ENCODE measurements at places on chromosomes 6 and 20.

DNA sequence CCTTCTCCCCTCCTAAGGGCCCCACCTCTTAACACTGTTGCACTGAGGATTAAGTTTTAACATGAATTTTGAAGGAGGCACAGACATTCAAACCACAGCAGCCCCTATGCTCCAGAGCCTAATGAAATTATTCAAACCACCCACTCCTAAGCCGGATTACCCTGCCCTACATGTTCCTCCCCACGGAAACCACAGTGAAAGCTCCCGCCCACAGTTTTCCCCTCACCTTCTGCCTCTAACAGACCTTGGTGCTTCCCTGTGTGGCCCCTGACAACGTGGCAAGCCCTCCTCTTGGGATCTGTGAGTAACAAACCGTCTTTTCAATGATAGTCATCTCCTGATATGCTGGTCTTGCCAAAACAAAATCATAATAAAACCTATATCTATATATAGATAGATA lies 74.8 kb downstream of the RIN2 start:
- no peak for DNase-seq

DNA sequence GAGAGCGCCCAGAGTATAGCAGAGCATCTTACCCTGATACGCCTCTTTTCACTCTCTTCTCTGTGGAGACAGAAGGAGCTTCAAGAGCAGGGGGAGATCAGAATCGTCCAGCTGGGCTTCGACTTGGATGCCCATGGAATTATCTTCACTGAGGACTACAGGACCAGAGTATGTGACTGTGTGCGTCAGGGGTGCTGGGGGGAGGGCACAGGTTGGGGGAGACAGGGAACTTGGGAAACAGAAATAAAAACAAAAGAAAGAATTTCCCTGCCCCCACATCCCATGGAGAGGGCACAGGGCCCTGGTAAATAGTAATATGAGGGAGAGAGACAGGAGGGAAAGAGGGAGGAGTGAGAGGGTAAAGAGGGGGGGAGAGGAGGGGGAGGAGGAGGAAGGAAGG lies 3.0 kb upstream of the C4A start:
- DNase-seq, result no peak

DNA sequence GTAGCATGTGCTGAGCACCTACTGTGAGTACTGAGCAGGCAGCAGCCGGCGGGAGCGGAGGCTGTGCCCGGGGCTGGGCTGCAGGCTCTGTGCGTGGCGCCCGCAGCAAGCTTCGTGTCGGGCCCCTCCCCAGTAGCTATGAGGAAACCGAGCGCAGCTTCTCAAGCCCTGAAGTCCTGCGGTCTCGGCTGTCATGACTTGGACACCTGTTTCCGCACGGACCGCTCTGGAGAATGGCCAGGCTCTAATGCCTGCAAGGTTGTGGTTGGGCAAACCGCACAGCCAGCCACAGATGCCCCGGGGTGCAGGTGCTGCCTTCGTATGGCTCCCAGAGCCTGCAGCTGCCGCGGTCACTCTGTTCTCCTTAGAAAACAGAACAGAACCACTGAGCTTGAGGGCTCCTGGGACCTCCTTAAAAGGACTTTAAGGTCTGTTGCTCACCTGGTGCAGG lies 33.7 kb downstream of the PYGB start:
- no peak for DNase-seq

DNA sequence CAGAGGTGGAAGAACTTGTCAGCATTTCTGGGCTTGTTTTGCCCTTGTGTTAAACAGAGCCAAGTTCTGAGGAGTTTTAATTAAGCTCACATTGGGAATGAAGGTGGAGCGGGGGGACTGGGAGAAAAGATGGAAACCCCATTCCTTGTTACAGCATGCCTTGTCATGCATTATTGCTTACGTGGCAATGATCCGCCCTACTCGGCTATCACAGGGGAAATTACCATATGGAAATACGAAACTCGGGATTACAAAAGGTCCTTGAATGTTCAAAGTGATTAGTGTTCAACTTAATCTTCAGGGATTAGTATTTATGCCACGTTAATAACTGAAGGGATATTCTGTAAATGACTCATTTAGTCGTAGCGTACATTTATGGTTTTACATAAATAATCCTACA lies 86.4 kb downstream of the MAP3K7 start:
- DNase-seq, result no peak

DNA sequence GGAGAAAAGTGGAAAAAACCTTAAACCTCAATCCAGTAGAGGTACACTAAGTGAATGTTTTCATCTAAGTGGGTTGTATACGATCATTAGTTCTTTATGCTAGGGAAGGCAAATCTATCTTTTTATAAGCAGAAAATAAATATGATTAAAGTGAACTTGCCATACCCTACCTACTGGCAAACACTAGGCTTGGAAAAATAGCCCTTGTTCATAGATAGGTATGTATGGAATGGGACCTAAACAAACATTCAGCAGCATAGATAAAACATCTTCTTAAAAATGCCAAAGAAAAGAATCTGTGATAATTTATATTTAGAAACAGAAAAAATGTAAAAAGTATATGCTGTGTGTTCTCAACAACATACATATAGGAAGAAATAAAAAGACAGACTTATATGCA lies 18.8 kb downstream of the REV3L start:
- no peak for DNase-seq

GRCh38 chr6:85416766-85417165 lies 33.1 kb upstream of the NT5E start:
- no peak for DNase-seq

DNA sequence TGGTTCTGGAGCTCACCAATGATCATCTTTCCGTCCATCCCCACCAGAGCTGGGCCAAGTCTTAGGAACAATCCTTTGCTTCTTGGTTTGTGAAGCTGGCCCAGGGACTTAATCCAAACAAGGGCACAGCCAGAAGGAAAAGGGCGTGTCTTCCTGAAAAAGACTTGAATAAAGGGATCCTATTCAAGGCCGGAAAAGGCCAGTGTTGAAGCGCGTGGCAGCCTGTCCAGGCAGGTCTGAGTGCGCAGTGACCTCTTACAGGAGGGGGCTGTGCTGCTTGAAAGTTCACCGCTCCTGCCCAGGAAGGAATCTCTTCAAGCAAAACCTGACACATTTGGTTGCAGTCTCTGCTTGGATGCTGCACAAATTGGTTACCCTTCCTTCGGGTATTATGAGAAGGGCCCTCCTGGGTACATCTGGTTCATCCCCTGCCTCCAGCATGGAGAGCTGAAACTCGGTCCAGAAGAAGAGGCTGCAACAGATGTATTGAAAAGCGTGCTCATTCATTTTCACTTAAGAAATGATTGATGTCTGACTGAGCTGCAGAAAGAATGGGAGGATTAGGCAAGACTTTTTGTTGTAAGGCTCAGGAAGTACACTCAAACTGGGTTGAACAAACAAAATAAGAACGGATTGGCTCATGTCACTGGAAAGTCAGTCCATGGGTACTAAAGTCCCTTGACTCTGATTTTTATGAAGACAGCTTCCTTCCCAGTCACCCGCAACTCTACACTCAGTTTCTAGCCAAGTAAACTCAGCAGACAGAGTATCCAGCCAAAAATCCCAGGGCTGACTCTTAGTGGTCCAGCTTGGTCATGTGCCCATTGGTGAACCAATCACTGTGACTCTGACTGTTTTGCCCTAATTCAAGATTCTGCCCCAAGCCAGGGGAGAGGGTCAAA lies 136.3 kb downstream of the TFAP2C start:
- peak; percentile 20 for DNase-seq

- DNase-seq, result no peak
These were observed 12.1 kb upstream of the NFATC2 start for GRCh38 chr20:51554538-51555165.

- no peak for DNase-seq
These were observed 12.8 kb downstream of the MYLK4 start for GRCh38 chr6:2737885-2738284.

DNA sequence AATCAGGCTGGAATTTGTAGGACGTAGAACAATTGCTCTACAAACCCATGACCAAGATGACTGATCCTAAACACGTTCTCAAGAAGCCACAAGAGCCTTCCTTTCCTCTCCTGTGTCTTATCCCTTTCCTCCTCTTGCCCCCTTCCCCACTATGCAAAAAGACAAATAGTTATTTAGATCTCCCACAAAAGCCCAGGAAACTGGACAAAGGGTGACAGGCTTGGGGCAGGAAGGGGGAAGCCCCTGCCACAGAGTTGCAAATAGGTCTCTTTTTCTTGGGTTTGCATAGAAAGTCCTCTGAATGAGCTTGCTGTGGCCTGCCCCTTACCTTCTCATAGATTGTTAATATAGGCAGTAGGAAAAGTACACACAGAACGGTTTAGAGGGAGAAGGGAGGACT lies 377.1 kb upstream of the BTBD3 start:
- no peak for DNase-seq

GRCh38 chr6:122128445-122128844 lies 271.0 kb upstream of the HSF2 start:
- no peak for DNase-seq

GRCh38 chr20:58900397-58900796 lies 47.9 kb downstream of the GNAS start:
- DNase-seq, result no peak

DNA sequence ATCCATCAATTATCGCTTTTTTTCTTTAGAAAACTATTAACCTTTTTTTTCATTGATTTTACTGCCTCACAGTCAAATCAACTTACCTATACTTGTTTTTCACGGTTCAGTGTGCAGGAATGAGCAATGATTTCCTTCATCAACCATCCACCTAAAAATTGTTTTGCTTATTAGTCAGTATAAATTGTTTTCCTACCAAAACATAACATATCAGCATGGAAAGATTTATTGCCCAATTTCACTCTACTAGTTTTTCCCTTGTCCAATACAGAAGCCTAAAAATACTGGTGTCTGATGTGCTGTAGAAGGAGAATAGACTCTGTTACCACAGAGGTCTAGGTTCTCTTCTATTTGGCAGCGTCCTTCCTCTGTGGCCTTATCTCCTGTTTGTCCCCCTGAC lies 558.2 kb upstream of the CITED2 start:
- no peak for DNase-seq

DNA sequence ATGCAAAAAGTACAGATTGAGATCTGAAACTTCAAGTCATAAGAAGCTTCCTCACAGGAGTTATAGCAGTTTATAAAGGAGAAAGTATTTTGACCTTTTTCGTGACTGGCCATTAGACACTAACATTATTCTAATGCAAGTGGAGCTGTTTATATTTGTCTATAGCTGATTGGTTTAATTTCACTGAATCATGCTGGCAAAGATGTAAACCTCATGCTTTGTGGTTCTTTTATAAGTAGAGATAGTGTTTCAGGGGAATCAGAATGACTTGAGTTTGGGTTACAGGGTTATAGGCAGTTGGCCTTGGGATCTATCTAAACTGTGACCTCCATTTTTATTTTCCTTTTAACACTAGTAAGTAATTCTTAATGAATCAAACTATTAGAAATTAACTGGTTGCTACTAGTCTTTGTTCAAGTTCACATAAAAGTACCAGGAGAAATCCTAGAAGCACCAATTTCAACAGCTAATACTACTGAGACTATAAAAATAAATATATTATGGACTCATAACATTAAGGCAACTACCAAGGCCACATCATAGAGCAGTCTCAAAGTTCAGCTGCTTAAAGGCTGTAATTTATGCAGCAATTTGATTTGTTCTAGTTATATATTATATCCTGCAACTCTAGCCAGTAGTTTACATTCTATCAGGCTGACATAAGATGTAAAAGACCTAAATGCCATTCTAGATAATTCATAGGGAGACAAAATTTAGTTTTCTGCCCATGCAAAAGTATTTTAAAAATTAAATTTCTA lies 94.0 kb downstream of the RNGTT start:
- DNase-seq, result no peak

DNA sequence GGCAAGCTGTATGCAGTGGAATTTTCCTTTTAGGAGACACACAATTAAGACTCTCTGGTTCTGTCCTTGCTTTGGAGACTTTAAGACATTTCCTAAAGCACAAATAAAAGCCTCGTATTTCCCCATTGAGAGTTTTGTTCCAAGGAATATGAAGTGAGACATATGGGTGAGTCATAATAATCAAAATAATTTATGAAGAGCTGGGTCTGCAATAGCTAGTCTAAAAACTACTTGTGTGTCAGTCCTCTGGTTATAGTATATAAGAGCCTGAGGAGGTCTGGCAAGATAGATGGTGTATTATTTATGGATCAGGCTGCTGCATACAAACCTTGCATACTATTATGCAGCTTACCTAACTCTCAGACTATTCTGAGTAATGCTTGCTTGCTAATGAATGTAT lies 142.6 kb downstream of the ADGRG6 start:
- DNase-seq, result no peak

DNA sequence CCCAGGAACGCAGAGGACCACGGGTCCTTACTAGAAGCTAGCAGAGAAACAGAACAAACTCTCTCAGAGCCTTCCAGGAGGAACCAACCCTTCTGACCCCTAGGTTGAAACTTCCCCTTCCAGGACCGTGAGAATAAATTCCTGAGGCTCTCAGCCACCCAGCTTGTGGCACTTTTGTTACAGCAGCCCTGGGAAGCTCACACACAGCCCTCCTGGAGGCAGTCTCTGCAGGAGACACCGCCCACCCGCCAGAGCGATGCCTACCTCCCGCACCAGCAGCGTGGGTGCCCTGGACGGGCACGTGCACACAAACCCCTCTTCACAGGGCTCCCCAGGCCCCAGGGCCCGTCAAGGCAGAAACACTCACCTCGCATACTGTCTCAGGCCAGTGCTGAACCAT lies 4.2 kb downstream of the RNASET2 start:
- no peak for DNase-seq

DNA sequence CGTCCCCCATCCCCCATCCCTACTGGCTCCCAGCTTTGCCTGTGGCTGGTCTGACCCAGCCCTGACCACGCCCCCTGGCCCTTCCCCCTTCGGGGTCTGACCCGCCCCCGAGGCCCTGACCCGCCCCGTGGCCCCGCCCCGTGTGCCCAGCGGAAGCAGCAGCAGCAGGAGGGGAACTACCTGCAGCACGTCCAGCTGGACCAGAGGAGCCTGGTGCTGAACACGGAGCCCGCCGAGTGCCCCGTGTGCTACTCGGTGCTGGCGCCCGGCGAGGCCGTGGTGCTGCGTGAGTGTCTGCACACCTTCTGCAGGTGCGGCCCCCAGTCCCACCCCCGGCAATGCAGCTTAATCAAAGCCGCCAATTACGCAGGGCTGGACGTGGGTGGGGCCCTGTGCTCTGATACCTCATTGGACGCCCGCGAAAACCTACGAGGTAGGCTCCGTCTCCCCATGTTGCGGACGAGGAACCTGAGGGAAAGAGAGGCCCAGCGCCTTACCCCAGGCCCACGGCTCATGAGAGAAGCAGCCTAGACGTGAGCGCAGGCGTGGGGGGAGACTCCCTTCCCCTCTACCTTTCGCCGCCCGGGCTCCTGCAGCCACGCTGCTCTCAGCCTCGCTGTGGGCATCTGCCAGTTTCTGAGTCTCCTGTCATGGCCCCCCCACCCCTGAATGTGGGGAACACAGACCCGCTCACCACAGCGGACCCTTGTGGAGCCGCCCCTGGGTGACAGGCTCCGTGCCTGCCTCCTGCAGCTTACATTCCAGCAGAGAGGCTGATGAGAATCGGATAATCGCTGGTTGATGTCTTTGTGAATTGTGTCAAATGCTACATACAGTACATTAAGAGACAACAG lies 12.8 kb downstream of the RBCK1 start:
- peak; percentile 70 for DNase-seq

GRCh38 chr20:2348336-2348735 lies 32.4 kb upstream of the TGM6 start:
- no peak for DNase-seq

GRCh38 chr20:34420975-34421374 lies 57.9 kb downstream of the ITCH start:
- DNase-seq, result no peak

All from A549 (cell line).